Nucleus accumbens (tissue), 56 donors: ENCODE measurements at places on chromosomes 7 and 10.

GRCh38 chr10:30536578-30536977, 93.0 kb downstream of the LYZL2 start:
- DNase-seq: no peak

DNA sequence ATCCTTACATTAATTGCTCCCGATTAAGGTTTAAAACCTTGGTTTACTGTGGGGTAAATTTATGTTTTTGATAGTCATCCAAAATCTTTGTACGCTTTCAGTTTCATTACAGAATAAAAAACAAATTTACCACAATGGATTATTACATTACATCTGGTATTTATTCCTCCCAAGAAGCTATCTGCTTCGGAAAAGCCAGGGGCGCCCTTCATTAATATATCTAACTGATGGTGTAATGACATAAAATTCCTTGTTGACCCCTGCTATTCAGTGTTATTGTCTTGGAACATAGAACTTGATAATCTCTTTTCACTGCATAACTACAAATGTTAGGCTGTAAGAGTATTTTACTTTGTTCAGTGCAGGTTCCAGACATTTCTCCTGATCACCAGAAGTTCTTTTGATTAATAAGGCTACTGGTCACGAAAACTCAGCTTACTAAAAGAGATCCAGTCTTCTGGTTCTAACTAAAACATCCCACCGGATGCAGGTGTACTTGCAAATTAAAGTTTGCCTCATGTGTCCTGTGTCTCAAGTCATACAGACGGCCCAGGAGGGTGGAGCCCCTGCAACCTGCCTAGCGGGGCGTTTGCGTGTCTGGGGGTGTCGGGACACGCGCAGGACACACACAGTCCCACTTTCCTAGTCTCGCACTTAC, 581 bp upstream of the GLCCI1 start:
- no peak for DNase-seq

GRCh38 chr7:55568613-55569268, 3.6 kb downstream of the VOPP1 start:
- no peak for DNase-seq

DNA sequence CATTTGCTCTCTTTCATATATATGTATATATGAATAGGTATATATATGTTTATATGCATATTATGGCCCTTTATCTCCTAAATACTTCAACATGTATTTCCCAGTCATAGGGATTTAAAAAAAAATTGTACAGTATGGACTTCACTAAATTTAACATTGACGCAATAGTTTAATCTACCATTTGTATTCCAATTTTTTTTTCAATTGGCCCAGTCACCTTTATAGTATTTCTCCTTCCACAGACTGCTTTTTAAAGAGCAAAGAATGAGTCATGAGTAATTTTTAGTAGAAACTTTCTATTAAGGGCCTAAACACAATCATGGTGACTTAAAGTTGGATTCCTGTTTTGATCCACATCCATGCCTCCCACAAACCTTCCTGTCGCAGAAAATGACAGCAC, 20.5 kb downstream of the CCSER2 start:
- no peak for DNase-seq

GRCh38 chr7:36606976-36607720, 117.1 kb downstream of the AOAH start:
- no peak for DNase-seq

DNA sequence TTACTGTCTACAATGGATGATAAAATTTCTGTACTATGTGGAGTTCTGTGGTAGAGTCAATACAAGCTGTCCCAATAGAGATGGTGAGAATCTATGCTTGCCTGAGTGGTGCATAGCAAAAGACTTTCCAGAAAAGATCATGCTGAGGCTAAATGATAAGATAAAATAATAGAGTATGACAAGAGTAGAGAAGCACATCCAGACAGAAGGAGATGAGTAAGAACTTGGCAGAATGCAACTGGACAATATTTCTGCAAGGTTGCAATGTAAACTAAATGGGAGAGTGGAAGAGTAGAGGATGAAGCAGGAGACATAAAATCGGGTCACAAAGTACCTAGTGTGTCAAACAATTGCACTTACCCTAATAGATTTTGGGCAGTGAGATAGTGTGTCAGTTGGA, 347.6 kb downstream of the MDFIC start:
- no peak for DNase-seq

GRCh38 chr7:48091506-48092433, 2.7 kb downstream of the UPP1 start:
- no peak for DNase-seq

DNA sequence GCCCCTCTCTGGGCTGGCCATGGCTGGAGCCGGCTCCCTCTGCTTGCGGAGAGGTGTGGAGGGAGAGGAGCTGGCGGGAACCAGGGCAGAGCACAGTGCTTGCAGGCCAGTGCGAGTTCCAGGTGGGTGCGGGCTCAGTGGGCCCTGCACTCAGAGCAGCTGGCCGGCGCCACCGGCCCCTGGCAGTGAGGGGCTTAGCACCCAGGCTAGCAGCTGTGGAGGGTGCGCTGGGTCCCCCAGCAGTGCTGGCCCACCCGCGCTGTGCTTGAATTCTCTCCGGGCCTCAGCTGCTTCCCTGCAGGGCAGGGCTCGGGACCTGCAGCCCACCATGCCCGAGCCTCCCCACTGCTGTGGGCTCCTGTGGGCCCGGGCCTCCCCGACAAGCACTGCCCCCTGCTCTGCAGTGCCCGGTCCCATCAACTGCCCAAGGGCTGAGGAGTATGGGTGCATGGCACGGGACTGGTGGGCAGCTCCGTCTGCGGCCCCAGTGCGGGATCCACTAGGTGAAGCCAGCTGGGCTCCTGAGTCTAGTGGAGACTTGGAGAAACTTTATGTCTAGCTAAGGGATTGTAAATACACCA, 61.2 kb upstream of the AGR3 start:
- DNase-seq: no peak

DNA sequence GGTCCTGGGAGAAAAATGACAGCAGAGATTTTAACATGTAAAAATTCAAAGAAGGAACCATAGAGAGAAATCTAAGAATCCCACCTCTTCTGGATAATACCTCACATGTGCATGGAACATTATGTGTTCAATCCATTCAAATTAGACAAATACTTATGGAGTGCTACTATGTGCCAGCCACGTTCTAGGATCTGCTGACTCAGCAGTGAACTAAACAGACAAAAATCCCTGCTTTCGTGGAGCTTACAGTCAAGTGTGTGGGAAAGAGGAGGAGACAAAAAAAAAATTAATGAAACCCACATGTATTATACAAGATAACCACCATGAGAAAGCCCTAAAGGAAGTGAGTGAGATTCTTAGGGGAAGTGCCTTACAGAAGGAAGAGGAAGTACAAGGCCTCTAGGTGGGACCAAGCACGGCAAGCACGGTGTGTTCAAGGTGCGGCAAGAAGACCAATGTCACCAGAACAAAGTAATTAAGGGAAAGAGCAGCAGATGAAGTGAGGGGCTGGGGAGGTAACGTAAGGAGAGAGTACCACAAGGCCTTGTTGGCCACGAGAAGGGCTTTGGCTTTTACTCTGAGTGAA, 71.0 kb downstream of the SLC25A13 start:
- DNase-seq: no peak

DNA sequence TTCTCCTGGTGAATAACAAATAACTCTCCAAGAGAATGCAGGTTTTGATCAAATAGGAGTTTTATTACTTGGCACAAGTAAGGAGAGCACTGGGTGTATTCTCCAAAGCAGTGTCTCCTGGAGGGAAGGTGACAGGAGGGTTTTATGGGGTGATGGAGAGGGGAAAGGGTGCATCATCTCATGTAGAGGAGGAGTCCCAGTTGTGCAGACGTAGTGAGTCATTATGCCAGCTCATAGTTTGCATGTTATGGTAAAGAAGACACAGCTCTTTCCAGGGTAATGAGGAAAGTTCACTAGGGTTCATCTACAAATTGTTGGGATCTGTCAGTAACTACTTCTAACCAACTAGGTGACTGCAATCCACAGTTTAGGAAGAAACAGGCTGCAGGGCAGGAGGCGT, 347.9 kb upstream of the MEOX2 start:
- no peak for DNase-seq

- DNase-seq: no peak
Measured at GRCh38 chr7:55028011-55028410, 9.2 kb downstream of the EGFR start.

DNA sequence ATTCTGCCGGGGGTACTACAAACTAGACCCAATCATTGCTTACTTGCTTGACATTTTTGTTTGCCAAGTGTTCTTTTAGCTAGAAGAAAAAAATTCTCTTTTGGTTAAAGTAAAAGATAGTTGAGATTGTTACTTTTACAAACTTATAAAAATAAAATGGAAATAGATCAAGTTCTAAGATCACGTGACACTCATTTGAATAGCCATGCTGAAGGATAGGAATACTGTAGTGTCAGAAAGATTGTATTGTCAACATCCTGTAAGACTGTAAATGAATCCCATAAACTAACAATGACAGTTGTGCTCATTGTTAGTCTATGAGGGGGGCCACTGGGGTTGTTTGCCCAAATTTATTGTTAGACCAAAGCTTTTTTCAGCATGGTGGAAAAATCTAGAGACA, 10.5 kb downstream of the NRG3 start:
- DNase-seq: no peak

GRCh38 chr10:60073397-60073780, 167.0 kb upstream of the CCDC6 start:
- no peak for DNase-seq
